ENCODE measurements at places on chromosomes 6 and 20.

DNA sequence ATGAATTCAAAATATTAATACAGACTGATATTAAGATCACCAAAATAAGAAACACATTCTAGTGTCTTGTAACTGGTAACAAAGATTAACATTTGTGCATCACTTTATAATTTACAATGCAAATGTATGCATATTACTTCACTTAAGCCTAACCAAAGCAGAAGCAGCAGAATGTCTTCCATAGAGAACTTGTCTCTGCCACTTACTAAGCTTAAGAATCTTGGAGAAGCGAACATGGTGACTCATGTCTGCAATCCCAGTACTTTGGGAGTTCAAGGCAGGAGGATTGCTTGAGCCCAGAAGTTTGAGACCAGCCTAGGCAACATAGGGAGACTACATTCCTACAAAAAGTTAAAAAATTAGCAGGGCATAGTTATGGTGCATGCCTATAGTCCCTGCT, 18.8 kb downstream of the AK9 start:
- no peaks in the 10 kb centered on the region for H3K36me3 ChIP-seq
- no peaks in the 10 kb centered on the region for H3K4me1 ChIP-seq
- no peaks in the 10 kb centered on the region for H3K27me3 ChIP-seq
- no peak overlapping the region for H3K4me3 ChIP-seq
- no peak overlapping the region for H3K27ac ChIP-seq

DNA sequence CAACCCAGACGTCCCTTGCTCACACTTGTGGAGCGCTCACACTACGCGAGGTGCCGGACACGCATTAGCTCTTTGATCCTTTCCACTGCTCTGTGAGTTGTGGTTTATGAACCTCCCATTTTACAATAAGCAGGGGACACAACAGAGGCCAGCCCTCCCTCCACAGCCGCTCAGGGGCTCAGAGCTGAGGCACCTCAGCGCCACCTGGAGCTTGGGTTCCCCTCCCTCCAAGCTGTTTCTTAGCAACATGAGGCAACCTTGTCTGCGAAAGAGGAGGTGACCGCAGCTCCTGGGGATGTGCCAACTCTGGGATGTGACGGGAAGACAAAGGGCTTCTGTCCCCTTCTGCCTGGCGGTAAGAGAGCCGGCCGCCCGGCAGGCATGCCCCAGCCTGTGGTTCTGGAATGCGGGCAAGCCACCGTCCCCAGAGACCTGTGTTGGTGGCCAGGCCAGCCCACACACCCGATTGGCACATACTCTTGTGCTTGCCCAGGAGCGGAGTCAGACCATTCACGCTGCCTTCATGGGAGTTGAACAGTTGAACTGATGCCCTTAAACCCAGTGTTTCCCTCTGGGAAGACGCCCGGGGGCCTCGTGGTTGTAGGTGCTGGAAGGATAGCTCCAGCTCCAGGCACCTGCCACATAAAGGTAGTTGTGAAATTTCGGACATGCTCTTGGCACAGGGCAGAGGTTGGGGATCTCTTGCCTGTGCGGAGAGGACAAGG, 44.5 kb downstream of the RBM38 start:
- H3K36me3 ChIP-seq = no peaks in the 10 kb centered on the region
- peaks cover 25% of the 10 kb centered on the region for H3K27me3 ChIP-seq
- H3K4me3 ChIP-seq = no peak overlapping the region
- H3K4me1 ChIP-seq = peaks cover 14% of the 10 kb centered on the region

DNA sequence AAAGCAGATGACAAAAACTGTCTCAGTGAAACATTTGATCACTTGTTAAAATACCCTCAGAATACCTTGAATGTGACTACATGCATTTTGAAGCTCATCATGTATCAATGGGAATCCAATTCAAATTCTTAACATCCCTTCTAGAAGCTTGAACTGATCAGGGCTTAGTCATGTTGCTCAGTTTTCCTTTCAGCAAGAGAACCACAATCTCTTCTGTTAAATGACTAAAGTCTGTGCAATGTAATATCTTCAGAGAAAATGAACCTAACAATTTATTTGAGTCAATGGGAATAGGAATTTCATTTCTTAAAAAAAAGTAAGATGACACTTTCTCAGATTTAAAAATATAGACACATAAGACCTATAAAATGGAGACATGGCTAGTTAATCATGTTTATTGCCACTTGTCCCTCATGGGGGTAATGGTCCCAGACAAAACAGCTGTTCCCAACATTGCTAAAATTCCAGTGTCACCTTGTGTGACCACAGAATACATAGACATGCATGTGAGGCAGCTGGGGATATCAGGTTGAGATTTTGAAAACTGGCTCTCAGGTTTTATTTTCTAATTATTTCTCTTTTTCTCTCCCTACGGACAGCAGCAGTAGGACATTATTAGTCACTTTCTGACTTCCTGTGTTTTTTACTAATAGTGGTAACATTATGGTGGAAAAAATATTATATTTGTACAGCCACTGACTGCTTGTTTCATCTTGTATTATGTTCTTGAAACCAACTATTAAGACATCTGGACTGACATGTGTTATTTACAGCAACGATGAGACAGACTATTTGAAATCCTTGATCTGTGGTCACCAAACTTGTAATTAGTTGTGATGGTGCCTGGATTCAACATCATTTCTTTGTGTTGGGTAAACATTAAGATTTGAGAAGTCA, 192.5 kb downstream of the COL9A1 start:
- H3K4me3 ChIP-seq = no peak overlapping the region
- DNase-seq = no peak
- H3K27me3 ChIP-seq = peaks cover 5% of the 10 kb centered on the region
- no peak overlapping the region for H3K27ac ChIP-seq

DNA sequence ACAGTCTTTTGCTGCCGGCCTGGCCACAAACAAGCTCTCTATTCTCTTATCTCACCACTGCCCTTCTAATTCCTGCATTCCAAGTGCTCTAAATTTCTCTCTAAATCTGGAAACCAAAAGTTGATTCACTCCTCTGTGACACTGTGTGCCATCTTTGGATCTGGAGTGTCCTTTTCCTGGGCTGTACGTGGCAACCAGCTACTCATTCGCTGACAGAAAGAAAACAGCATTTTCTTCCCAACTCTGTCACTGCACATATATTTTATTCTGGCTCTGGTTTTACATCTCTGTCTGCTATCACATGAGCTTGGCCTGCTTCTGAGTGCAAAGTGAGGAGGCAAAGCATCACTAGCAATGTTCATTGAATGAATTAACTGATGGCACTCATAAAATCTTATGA, 397.2 kb upstream of the MAP3K7 start:
- no peaks in the 10 kb centered on the region for H3K4me1 ChIP-seq
- no peaks in the 10 kb centered on the region for H3K36me3 ChIP-seq
- no peak for DNase-seq
- H3K27me3 ChIP-seq = no peaks in the 10 kb centered on the region
- no peak overlapping the region for H3K27ac ChIP-seq
- no peak overlapping the region for H3K4me3 ChIP-seq

DNA sequence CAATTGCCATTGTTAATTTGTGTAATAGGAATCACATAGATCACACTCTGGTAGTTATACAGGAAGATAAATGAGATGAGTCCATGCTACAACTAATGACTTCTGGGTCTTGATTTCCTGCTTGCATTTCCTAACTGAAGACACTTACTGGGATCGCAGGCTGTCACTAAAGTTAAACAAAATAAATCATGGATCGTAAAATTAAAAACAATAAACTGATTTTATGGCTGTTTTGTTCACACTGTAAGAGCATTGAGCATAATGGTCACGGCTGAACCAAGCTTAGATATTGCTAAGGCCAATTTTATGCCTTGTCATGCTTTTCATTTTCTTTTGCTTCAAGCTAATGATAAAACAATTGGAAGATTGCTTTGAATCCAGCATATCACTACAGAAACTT, 332.5 kb upstream of the CITED2 start:
- DNase-seq = no peak
- H3K4me3 ChIP-seq = no peak overlapping the region
- H3K27me3 ChIP-seq = no peaks in the 10 kb centered on the region
- no peaks in the 10 kb centered on the region for H3K36me3 ChIP-seq
- H3K27ac ChIP-seq = no peak overlapping the region

DNA sequence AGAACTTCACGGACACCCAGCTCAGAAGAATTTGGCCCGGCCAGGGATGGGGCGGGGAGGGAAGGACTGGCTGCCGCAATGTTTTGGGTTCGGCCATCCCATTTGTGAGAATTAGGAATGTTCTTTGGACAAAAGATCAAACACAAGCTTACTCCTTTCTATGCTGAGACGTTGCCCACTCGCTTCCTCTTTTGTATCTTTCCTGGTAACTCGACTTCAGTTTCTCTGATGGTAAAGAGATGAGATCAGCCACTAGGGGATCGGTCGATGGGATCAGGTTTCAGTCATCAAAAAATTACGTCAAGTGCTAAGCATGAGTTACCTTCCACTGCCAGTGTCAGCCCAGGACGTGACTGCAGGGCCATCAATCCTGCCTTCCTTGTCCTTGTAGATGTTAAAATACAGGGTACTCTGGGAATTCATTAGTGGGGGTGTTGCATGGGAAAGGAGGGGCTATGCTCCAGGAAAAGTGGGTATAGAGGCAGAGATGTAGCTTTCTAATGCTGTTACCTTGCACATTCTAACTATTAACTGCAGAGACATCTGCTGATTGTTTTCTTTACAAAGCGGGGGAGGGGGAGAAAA, 190.2 kb downstream of the TSHZ2 start:
- no peaks in the 10 kb centered on the region for H3K4me1 ChIP-seq
- peaks cover 8% of the 10 kb centered on the region for H3K27me3 ChIP-seq
- H3K36me3 ChIP-seq = no peaks in the 10 kb centered on the region
- DNase-seq = no peak

All from DND-41 (cell line).